ENCODE measurements at places on chromosomes 5 and 9. TPM values are rescaled to one million over a fixed set of nuclear protein-coding genes. Genes with fewer than 3 reads are reported as not detected.

The OMD gene
- 0.21 TPM for polyA plus RNA-seq

DNA sequence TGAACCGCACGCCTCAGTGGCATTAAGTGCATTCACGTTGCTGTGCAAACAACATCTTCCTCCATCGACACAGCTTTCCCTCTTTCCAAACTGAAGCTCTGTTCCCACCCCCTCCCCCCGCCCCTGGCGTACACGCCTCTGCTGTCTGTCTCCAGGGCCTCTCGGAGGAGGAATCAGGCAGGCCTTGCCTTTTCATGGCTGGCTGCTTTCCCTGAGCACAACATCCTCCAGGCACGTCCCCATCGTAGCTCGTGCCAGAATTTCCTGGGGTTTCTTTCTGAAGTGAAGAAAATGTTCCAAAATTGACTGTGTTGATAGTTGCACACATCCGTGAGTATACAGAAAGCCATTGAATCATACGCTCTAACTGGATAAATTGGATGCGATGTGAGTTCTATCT lies 22.3 kb upstream of the TMEM250 start:
- no peak for DNase-seq

- no peak for DNase-seq
Measured at GRCh38 chr5:145944328-145944727, 8.0 kb downstream of the SH3RF2 start.

- DNase-seq, result no peak
Measured at GRCh38 chr5:150585781-150586341, 54.6 kb upstream of the SYNPO start.

The NOTCH1 gene
- 1.3 TPM for polyA plus RNA-seq

The GDA gene
- polyA plus RNA-seq, result not detected

The MRPS2 gene
- polyA plus RNA-seq, result 102 TPM

The CREBRF gene
- polyA plus RNA-seq, result 18.2 TPM

DNA sequence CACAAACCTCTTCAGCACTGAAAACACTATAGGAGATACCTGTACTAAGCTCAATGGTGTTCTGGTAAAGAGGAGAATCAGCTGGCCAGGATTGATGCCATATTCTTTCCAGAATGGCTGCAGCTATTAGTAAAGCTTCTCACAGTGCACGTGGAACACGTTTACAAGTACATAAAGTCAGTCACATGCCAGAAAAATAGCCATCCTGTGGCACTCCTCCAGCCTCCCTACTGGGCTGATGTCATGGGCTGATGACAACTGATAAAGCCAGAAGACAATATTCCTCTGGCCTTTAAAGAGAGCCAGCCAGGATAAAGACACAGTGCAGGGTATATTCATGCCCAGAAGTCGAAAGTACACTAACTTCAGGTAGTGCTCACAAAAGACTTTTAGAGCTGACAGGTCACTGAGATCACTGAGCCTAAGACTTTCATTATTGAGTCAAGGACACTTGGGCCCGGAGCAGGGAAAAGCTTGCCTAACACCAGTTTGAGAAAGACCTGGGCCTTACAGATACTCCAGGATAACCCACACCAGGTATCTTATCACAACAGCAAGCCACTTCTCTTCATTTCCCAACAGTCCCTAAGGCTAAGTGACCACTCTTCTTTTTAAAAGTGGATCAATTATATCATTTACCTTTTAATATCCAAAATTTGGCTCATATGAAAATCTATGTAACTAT lies 29.4 kb downstream of the ABITRAM start:
- no peak for DNase-seq

The SYK gene
- not detected for polyA plus RNA-seq

DNA sequence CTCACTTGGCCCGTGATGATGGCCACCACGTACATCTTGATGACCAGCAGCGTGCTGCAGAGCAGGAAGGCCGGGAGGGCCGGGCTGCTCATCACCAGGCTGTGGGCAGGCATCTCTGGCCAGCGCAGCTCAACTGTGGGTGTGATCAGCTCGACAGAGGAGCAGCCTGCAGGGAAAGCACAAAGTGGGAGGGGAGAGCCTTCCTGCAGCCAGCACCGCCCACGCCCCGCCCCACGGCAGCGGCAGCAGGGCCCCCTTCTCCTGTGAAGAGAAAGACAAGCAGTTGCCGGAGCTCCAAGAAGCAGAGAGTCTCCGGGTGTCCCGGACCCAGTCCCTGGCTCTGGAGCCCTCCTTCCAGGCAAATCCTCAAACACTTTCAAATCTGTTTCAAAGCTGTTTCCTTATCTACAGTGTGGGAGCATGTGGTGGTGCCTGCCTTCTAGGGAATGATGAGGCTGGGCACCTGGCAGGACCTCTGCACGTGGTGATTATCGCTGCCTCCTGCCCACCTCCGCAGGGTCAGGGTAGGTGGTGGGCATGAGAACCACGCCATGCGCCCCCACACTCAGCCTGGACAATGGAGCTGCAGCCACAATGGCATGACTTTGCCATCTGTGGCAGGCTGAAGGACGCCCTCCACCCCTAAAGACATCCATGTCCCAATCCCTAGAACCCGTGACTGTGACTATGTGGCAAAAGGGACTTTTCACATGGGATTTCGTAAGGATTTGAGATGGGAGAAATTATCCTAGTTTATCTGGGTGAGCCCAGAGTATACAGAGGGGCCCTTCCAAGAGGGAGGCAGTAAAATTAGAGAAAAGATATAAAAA lies at the start of gene PTGES:
TSS of gene PTGES (minus strand) at position 143 of the 830 bp plus-strand sequence. CDS start at position 113, 30 bp downstream.
- peak; percentile 50 for DNase-seq

DNA sequence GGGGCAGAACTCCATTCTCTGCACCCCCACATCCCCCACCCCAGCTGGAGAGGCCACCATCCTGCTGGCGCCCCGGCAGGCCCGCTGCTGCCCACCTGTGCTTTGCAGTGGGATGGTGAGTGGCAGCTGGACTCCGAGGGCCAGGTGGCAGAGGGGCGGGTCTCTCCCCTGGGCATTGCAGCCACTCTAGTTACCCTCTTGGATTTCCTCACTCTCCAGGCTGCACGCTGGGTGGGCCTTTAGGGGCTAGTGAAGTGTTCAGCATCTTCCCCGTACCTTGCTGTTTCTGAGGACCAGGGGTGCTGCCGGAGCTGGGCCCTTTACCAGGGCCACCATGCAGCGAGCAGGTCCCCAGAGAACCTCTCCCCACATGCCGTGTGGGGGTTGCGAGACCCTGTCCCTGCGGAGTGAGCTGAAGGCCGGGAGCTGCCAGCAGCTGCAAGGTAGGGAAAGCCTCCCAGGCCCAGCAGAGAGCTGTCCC lies 88.4 kb upstream of the SH3PXD2B start:
- no peak for DNase-seq

GRCh38 chr5:32223972-32224609 lies 50.0 kb upstream of the GOLPH3 start:
- peak; percentile 31 for DNase-seq

DNA sequence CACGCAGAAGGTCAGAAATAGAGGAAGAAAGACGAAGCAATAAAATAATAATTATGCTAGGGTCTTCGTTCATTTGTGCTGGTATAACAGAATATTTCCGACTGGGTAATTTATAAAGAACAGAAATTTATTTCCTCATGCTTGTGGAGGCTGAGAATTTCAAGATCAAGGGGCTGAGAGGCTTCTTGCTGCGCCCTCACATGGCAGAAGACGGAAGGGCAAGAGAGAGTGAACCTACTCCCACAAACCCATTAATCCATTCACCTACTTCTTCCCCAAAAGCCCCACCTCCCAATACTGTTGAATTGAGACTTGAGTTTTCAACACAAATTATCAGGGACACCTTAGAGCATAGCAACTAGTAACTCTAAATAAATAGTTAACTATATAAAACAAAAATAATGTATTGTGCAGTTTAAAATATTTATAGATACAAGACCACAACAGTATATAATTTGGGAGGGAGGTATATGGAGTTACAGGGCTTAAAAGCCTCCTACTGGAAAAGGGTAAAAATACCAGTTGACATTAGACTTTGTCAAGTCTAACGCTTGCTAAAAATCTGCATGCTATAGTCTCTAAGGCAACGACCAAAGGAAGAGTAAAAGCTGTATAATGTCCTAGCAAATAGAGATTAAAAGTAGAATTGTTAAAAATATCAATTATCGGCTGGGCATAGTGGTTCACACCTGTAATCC lies 40.3 kb upstream of the NAA35 start:
- DNase-seq, result no peak

All from BJ (cell line).